ENCODE measurements at places on chromosomes 5 and 9.

DNA sequence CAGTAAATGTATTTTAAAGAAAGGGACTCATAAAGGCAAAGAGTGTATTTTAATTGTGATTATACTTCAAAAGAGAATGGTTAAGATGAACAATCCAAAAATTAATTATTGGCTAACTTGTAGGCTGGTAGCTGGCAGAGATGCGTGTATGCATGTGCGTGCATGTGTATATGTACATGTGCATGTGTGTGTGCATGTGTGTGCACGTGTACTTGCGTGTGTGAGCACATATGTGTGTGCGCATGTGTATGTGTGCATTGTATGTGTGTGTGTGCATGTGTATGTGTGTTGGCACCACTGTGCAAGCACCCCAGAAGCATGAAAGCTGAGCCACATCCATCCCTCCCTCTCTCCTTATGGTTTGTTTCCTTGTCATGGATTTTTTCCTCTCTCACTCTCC is 83.0 kb upstream of the SLC1A3 start:
- DNase-seq, result no peak

- no peak for DNase-seq
Measured at GRCh38 chr5:141915881-141916336, 7.8 kb upstream of the DELE1 start.

GRCh38 chr5:176400382-176401156 is 12.0 kb downstream of the HIGD2A start:
- no peak for DNase-seq

DNA sequence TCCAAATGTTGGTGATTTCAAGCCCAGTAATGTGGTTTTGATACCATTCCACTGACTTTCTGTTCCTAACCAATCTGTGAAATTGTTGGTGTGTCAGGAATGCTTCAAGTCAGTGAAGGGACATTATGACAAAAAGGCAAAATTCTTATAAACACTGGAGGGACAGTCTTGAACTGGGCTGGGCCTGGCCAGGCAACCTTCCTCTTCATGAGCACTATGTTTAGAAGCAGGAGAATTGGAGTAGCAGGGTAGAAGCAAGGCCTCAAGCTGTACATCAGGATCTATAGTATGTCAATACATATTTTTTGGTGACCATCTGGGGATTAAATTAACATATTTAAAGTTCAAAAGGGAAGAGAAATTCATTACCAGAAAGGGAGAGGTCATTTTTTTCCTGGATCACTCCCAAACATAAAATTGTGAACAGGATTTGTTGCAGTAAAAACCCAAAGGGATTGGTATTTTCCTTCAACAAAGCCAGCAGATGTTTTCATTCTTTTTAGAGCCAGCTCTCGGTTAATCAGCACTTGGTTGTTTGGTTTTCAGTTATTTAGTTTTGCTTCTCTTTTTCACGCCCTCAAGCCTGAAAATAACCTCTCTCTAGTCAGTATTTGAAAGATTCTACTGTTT is 77.9 kb upstream of the PIK3R1 start:
- peak; percentile 51 for DNase-seq

GRCh38 chr5:108216890-108217289 is 165.0 kb downstream of the FBXL17 start:
- DNase-seq, result peak; percentile 13

DNA sequence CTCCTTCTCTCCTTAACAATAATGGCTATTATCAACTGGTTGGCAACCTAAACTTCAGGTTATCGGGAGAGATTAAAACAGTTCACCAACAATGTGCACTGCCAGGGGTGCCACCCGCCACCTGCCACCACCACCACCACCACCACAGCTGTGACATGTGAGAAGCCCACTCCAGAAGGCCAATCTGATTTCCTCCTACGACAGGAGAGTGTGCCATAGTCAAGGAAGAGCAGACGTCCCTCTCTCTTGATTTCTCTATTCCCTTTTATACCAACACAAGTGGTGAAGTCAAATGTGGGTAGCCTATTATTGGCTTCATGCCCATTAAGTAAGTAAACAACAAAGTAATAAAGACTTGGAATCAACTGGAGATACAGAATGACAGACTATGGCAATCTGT is 22.4 kb downstream of the GNAQ start:
- no peak for DNase-seq

DNA sequence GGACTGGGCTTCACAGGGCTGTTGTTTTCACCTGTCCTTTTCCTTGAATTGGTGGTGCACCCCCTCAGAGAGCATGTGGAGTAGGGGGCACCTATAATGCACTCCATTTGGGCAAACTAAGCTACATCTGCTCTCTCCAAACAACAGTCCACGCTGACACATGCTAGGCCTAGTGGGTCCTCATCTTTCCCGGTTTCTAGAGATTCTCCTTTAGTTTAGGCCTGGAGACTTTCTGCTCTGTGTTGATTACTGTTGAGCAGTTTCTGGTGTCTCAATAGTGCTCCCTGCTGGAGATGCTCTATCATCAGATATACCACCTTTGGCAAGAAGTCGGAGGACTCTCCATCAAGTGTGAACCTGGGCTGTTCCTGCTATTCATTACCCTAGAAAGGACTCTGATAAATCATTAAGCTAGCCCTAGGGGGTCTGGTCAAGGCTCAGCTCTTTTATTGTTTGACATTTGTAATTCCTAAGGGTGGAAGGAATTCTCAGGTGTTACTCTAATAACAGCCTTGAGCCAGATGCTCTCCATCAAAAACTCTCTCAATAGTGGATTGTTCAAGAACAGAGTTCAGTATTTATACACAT is 64.0 kb upstream of the FYB1 start:
- DNase-seq, result peak; percentile 75

GRCh38 chr5:52876456-52876855 is 88.7 kb downstream of the ITGA1 start:
- DNase-seq, result no peak

Measured in HFFc6 (cell line).